ENCODE measurements at places on chromosomes 1 and 21.

DNA sequence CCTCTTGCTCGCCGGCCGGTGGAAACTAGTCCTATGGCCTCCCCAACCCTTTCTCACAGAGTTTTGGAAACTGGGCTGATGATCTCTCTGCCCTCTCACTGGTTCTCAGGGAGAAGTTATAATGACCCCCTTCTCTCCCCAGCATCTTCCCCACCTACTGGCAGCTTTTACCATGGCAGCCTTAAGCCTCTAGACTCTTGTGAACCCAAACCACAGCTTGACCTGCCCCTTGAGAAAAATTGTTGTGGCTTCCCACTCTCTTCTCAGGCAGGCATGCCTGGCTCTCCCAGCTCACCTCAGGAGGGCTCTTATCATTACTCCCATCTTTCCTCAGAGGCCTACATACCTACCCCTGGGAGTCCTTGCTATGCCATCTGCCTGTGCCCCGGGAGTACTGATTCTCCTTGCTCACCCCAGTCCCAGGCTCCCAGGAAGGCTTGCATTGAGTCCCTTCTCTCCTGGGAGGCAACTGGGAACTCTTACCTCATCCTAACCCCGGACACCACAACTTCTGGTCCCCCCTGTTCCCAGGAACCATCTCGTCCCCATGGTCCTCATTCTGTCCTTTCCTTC, 1.6 kb downstream of the NSUN4 start:
- no peak for DNase-seq

GRCh38 chr1:39752703-39753102, 14.0 kb downstream of the PPIE start:
- DNase-seq, result no peak

DNA sequence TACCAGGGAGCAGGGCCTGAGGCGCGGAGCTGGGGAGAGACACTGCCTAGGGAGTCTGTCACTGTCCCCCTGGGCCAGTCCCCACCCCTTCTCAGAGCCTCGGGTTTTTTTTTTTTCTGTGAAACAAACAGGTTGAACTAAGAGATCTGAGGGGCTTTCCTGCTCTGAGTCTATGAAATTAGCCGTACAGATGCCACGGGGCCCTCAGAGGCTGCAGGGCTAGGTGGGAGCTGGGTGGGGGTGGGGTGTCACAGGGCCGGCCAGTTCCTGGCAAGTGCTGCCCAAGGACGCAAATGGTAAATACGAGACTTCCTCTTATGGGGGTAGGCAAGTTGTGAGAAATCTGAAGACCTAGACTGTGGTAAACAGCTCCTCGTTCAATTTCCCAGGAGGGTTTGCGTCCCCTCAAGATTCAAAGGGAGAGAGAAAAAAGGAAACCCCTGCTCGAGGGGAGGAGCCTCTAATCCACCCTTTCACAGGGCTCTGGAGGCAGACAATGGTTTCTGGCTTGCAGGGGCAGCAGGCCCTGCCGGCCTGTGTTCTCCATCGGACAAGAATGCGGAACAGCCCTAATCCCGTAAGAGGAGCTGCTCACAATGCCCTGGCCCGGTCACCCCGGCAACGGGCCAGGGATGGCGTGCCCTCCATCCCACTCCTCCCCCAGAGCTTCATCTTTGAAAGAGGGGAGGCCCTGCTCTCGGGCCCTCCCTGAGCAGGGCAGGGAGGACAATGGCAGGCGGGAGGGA, 7.8 kb downstream of the NUAK2 start:
- DNase-seq, result no peak

DNA sequence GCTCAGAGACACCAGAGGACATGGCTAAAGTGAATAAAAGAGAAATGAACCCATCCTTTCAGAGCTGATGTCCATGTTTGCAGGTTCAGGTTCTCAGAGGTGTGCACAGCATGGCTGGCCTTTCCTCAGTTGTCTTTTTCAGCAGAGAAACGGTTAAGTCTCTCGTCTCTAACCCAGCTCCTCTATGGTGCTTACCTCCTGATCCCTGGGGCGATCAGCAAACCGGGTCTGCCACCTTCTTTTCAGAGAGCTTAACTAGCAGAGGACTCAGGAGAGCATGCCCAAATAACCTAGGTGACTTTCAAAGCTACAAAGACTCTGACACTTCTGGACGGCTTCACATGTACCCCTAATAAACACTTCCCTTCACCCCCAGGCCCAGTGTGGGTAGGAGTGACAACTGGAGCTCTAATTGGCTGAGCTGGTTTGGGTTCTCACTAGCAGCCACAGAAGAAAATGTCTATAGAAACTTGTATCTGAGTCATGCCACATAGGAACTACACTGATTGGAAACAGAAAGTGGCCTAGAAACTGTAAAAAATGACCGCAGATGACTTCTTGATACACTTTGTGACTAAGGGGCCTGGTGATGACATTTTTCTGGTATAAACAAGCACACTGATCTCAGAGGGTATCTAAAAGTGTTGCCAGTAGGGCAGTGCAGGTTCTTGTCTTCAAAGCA, at the start of gene AIM2:
Gene AIM2 (minus strand): TSS at position 329 of the 682 bp plus-strand sequence. CDS start 3,267 bp downstream, outside the sequence.
- DNase-seq, result peak; percentile 53

- DNase-seq, result no peak
These were observed 1527.3 kb upstream of the TPTE start for GRCh38 chr21:8993943-8994639.

DNA sequence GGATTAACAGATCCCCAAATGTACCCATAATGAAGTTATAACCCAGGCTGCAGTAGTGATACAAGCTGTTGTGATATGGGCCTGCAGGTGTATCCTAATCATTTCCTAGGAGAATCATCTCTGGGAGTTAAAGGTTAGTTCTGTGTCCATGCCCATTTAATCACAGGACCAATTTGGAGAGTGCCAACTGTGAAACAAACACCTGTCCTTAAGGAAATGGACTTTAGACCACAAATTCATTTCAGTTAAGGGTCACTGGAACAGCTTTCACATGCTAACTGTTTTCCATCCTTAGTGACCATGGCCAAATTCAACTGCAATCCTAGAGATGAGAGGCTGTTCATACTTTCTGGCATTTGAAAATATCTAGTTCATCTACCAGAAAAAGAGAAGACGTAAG, 160.9 kb downstream of the GPATCH2 start:
- DNase-seq, result no peak

DNA sequence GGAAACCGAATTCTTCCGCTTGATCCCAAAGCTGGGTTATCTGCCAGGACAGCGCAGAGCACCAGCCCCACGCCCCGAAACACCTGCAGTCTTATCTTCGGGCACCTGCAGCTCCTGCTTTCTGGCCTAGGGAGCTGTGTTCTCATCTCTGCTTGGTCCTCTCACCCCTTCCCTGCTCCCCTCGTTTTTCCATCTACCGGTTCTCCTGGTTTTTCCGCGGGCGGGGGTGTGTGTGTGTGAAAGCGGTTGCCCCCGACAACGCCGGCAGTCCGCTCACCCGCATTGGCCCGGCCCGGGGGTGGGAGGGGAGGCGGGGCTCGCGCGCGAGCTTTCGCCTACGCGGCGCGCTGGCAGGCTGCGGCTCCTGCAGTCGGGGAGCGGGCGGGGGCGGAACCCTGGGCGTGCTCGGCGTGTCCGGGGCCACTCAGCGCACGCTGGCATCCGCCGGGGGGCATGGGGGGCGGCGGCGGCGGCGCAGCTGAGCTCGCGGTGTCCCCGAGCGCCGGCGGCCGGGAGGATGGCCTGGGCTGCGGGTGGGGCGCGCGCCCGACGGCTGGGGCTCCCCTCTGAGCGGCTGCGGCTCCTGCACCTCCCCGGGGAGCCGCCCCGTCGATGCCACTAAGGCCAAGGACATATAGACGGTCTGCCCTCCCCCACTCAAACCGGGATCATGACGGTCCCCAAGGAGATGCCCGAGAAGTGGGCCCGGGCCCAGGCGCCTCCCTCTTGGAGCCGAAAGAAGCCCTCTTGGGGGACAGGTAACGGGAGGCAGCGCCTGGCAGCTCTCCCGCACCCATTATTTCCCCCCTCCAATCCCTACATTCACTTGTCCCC, 3.2 kb downstream of the ATP8B2 start:
- peak; percentile 61 for DNase-seq

DNA sequence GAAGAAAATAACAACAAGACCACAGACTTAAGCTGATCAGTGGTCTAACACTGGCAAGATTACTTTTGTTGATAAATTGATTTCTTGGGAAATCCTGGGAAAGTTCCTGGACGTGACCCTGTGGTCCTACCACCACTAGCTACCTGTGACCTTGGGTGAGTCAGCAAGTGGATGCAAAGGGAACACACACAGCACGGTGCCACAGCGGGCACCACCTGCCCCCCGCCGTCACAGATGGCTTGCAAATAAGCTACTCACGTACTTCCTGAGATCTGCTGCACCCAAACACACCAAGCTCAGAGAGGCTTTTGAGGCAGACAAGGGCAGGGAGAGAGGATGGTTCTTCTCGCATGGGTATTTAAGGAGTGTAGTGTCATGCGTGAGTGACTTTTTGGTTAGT, 12.7 kb downstream of the CFAP298 start:
- DNase-seq, result no peak

DNA sequence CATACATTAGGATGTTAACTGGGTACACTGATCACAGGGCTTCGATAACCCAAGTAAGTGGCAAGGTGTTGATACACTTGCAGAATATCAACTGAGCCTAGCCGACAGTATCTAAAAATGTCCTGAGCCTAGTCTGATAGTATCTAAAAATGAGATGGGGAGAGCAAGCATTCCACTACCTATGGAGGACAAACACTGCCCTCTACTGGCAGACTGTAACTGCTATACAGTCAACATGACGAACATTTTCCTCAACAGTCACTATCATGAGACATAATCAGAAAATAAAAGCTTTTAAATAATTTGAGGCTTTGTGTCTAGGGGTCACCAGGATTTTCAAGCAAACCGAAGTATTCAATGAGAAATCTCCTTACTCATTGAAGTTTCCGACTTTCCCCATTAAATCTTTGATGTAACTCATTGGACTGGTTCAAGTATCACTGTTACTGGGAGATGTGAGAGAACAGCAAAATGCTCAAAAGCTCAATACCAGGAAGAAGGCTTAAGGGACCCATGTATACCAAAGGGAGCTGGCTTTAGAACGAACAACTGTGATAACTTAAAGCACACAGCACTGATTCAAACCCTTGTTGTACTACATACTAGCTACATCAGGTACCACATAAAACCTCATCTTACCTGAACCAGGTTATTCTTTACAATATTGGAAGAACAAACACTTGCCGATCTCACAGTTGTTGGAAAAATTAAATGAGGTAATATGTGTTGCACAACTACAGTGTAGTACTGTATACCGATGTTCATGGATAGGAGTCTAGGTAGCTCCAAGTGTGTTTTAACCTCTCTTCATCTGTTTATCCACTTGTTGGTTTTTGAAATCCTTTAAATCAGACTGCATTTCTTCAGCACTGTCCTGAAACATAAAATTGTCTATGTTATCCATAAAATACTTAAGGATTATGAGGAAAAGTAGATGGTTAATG, 31.1 kb upstream of the SLC45A3 start:
- DNase-seq, result peak; percentile 13

DNA sequence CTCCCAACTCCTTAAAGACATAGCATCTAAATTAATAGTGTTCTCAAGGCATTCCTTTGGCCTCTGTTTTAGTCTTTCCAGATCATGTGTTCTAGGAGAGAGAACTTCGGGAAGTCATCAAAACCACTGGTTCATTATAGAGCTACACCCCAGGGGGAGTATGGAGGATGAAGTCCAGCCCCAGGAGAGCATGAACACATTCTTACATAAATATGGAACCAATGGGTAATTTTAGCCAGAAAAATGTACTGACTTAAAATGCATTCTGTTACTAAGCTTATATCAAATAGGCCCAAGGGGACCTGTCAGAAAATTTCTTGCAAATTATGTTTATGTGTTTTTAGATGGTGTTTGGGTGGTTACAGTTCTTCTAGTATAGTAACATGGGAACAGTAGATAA, 165.2 kb downstream of the NTMT2 start:
- no peak for DNase-seq

DNA sequence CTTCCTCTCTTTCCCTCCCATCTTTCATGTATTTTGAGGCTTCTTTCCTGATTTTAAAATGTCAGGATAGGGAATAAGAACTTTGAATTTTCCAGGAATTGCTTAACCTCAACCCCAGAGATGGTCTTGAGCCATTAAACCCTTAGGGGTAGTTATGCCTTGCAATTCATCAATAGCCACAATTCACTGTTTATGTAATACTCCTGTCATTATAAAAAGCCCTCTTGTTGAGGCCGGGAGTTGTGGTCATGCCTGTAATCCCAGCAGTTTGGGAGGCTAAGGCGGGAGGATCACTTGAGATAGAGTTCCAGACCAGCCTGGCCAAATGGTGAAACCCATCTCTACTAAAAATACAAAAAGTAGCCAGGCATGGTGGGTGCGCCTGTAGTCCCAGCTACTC, 24.5 kb downstream of the SPATA45 start:
- DNase-seq, result no peak

DNA sequence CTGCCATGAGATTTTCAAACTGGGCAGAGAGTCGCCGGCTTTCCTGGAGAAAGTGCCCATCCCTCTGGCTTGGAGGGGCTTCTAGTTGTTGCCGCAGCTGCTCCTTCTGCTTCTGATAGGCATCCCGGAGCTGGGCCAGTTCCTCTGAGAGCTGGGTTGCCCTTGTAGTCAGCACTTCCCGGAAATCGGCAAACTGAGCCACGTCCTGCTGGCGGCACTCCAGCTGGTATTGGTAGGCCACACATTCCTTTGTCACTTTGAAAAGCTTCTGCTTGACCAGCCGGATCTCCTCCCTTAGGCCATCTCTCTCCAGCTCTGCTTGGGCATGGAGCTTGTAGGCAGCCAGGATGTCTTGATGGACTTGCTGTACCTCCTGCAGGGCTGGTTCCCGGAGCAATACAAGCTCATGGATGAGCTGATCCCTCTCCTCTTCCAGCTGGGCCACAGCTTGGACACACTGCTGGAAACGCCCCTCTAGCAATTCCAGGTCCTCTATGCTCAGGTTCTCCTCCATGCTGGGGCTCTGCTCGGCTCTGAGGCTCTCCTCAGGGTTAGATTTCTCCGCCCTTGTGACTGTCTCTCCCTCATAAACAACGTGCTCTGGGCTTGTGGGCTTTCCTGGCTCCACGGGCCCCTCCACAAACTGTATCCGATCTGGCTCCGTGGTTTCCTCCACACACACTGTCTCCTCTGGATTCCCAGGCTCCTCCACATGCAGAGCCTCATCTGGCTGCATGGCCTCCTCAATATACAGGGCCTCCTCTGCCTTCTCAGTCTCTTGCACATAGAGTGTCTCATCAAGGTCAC, 7.3 kb downstream of the SYNC start:
- DNase-seq, result no peak

GRCh38 chr1:76463849-76464248, 389.3 kb downstream of the ST6GALNAC3 start:
- DNase-seq, result no peak

DNA sequence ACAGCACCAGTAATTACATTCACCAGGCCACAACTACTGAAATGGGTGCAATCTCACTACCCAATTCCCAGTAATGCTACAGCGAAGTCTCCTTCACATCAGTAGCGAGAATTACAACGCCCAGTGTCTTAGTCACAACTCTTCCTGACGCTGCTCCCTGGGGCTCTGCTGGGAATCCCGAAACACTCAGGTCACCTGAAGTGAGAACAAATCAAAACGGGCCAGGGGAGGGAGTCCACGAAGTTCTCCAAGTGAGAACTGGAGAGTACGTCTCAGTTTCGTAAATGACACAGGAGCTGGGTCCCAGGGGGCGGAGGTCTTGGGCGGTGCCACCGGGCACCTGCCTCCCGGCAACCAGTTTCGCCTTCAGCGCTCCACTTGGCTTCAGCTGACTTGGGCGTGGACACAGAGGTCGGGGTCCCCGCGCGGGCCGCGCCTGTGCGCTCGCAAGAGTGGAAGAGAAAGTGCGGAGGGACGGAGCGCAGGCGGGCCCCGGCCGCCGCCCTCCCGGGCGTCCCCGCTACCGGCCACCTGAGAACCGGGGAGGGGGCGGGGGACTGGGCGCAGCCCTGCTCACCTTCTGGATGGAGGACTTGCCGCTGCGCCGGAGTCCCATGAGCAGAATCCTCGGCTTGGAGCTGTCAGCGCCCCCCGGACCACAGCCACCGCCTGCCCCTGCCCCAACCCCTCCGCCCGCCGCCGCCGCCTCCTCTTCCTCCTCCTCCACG, 575 bp downstream of the RRAGC start:
- peak; percentile 44 for DNase-seq

Data from stimulated activated CD4-positive, alpha-beta T cell treated with anti-CD3 and anti-CD28 coated beads, Interleukin-12 subunit alpha, Interleukin-12 subunit beta, amount 100 ng/mL, for 48 hours (primary cell).